ENCODE measurements at places on chromosomes 2 and 18.

DNA sequence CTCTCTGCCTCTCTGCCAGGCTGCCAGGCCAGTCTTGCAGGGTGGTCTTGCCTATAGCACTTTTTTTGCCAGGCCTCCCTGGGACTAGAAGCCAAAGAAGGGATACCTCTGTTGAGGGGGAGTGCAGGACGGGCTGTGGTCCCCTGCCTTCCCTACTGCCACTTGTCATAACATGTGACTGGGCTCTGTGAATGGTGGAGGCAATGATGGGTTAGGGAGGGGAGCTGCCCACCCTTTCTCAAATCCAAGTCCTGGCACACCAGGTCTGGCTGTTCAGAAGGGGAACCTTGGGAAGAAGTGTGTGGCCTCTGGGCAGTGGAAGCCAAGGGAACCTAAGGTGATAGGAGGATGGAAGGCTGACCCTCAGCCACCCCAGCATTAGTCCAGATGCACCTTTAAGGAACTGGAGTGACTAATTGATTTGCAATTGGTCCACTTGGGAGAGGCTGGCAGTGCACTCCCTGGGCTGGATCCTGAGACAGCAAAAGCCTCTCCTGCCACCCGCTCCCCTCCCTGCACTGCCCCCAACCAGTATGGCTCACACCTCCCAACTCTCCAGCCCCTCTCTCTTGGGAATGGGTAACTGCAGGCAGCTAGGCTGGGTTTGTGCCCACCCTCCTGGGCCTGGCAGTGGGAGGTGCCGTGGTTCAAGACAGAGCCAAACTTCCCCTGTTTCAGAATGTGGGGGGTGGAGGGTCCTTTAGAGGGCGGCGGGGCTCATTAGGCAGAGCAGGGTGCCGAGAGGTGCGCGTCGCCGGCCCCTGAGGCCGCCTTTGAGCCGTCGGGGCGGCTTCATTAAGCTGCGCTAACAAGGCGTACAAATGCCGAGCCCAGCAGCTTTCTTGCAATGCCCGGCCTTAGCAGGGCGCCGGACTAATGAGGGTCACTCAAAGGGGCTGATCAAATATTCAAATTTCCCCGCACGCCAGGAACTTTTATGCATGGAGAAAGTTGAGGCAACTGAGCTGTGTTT is 4.5 kb upstream of the SIX3 start:
- no peak for DNase-seq

GRCh38 chr2:148880636-148881035 is 5.6 kb downstream of the KIF5C start:
- DNase-seq: no peak

DNA sequence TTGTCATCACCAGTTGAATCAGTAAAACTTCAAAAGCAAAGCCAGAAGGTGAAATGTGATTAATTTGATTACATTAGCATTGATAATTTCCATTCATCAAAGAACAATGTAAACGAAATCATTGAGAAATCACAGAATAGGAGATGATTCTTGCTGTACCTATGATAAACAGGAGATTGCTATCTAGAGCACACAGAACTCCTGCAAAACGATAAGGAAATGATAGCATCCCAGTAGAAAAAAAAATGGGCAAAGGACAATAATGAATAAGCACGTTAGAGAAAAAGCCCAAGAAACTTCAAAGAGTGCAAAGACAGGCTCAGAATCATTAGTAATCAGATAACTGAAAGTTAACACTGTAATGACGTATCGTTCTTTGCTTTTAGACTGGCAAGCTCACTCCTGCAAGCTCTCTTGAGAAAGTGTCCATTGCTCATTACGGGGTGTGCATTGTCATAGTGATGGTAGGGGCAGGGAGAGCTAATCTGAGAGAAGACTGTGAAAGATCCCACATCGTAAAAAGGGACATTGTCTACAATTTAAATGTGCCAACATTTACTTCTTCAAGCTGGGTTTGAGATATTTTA is 143.6 kb downstream of the SPP2 start:
- no peak for DNase-seq

GRCh38 chr2:196607073-196607472 is 32.4 kb upstream of the CCDC150 start:
- DNase-seq: peak; percentile 50

GRCh38 chr2:172096626-172097547 is 5.8 kb downstream of the DLX2 start:
- peak; percentile 29 for DNase-seq

DNA sequence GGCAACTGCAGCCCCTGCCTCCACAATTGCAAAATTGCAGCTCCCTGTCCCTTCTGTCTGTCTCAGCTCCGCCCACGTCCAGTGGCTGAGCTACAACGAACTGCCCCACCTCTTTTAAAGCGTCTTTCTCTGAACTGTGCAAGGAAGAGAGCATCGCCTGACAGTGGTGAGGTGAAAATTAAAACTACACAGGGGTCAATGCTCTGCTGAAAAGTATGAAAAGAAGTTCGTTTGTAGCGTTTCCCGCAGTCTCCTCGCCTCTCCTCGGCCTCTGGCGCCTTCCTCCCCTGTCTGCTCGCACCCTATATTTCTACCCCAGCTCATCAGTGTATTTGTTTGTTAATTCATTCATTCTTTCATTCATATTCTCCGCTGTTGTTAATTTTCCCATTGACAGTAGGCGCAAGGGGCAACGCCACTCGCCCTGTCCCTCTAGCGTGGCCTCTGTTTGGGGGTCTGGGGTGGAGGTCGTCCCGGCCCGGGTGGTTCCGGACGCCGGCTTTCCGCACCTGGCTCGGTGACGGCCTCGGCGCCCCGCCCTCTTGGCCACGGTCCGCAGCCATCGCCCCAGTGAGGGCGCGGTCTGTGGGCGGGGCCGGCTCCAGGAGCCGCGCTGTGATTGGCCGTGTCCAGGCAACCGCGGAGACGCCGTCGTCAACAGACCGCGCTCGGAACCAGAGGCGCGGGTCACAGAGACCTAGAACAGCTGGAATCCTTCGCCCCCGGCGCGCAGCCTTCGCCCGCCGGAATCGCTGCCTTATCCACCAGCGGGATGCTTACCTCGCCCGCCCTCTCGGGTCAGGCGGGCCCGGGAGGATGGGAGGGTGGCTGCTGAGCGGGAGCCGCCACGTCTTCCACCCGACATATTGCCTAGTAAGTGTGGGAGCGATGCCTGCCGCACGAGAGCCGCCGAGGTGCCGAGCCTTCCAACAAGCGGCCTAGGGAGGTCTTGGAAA is at the start of gene VWA3B:
VWA3B (plus strand) TSS at position 677 of the 956 bp plus-strand sequence. CDS start 5,926 bp downstream, outside the sequence.
- DNase-seq: peak; percentile 31

DNA sequence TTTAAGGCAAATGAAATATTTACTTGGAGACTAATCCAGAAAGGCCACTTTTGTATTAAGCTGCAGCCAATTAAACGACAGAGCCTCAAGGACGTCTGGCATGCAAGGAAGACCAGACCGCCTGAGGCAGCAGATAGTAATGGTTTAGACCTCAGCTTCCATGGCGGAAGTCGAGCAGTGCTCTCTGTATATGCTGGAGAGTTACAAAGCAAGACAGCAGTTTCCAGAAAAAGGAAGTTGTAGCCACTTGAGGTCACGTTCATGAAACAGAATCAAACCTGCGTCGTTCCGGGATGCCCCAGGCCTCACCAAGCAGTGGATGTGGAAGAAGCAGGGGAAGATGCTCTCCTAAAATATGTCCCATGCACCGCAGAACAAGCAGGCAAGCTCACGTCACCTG is 142.0 kb downstream of the PTGR3 start:
- DNase-seq: no peak

DNA sequence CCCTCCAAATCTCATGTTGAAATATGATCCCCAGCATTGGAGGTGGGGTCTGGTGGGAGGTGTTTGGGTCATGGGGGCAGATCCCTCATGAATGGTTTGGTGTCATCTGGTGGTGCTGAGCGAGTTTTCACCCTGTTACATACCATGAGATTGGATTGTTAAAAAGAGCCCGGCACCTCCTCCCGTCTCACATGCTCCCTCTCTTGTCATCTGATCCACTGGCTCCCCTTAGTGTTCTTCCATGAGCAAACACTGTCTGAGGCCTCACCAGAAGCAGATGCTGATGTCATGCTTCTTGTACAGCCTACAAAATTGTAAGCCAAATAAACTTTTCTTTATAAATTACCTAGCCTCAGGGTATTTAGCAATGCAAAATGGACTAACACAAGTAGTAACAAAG is 405.0 kb upstream of the SLC39A10 start:
- DNase-seq: peak; percentile 16

DNA sequence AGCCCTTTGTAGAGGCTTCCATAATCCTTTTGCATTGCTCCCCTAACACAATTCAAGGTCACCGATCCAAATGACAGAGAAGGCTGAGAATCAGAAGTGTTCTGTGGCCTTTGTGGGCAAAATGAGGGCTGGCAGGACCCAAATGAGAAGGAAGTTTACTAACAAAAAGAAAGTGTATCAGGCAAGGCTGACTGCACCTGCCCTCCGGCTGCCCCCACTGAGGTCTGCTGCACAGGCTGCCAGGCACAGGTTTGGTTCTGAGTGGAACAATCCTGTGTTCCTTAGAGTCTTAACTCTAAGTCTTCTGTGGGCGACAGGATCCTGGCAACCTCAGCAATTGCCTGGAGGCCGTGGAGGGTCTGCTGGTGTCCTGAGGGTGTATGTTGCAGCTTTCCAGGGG is 568.5 kb downstream of the CMPK2 start:
- no peak for DNase-seq

DNA sequence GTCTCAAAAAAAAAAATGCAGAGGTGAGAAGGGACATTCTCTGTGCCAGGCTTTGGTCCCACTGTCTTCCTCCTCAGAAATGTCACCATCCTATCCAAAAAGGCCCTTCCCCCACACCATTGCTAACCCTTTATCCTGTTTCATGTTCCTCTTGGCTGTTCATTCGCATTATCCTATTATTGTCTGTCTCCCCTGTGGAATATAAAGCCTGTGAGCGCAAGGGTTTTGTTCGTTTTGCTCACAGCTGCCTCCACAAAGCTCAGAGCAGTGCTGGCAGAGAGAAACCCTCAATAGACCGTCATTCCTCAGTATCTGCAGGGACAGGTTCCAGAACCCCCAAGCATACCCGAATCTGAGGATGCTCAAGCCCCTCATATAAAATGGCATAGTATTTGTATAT is 91.8 kb downstream of the LOXHD1 start:
- no peak for DNase-seq

DNA sequence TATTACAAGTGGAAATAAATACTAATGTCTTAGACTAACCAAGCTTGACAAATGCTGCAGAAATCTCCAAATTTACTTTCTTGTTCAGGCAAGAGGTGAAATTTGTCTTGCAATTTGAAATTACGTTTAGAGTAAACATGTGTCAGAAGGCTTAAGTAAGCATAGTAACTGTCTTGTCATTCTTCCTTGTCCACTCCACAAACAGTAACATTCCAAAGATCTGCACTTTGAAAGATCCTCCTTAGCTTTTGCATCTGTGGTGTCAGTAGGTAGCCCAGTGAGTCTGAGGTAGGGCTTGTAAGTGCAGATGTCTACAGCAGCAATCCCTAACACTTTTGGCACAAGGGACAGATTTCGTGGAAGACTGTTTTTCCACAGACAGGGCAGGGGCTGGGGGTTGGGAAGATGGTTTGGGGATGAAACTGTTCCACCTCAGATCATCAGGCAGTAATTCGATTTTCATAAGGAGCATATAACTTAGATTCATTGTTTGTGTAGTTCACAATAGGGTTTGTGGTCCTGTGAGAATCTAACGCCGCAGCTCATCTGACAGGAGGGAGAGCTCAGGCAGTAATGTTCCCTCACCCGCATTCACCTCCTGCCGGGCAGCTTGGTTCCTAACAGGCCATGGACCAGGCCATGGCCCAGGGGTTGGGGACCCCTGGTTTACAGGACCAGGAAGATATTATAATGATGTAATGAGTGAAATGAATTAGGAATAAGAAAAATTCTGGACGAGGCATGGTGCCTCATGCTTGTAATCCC is 18.6 kb downstream of the RASGRP3 start:
- no peak for DNase-seq

- no peak for DNase-seq
Measured at GRCh38 chr2:21467910-21468309, 344.1 kb downstream of the TDRD15 start.

DNA sequence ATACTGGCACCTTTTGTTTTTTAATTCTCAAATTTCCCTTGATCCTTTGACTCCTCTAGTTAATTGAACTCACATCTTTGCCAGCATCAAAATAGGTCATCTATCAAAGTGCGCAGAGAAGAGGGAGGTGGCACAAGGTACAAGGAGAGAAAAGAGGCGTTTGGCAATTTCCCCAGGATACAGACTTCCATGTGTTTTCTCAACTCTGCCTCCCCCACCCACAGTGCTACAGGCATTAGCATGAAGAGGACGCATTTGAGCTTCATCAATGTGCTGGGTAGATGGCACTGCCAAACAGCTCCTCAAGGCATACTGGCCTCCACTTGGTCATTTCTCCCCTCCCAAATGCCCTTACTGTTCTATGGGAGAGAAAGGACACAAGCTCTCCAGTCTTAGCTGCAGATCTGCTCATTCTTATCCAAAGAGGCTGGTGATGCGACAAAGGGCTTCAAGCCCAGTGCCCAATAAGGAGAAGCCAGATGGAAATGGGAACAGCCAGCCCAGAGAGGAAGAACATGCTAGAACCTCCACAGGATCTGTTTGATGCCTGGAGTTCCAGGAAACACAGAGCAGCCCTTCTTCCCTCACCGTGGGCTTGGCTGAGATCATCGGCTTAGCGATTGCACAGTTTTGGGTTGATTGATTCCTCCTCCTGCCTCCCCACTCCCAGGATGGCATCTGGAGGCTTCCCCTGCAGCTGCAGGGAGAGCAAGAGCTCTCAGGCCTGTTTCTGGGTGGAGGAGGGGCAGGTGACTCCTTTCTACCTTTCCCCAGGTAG is 144.7 kb upstream of the SMAD2 start:
- DNase-seq: no peak

DNA sequence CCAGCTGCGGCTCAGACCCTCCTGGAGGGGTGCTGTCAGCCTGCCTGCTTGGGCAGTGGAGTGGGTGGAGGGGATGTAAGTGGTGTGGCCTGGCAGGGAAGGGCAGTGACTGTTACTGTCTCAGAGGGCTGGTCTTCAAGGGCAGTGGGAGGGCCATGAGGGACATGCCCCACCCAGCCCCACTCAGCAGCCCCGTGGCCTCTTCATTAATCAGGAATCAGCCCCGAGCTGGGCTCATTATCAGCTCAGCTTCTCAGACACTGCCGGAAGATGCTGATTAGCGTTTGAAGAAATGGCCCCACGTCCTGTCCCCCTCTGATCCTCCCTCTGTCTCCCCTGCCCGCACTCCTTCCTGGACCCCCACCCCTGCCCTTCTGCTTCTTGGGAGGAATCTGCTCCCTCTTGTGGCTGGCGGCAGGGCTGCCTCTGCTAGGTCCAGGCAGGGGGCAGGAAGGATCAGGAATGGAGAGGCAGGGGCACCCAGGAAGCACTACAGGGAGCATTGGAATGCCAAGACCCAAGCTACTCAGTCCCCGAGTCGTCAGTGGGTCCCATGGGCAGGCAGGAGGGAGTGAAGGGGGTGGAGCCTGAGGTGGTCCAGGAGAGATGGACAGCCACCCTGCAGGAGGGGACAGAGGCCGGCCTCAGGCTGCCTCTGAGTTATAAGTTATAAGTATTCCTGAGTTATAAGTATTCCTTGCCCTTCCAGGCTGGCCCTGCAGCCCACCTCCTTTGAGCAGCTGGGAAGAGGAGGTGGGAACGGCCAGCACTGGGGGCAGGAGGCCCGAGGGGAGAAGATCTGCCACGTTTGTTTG is 7.0 kb downstream of the ASIC4 start:
- peak; percentile 96 for DNase-seq
